NCI-H345 (cell line): ENCODE measurements at places on chromosomes 3 and 15.

- DNase-seq = no peak
These were observed 314.7 kb downstream of the MAGI1 start for GRCh38 chr3:65723985-65724384.

GRCh38 chr3:59526999-59527398 lies 477.2 kb upstream of the CFAP20DC start:
- no peak for DNase-seq

DNA sequence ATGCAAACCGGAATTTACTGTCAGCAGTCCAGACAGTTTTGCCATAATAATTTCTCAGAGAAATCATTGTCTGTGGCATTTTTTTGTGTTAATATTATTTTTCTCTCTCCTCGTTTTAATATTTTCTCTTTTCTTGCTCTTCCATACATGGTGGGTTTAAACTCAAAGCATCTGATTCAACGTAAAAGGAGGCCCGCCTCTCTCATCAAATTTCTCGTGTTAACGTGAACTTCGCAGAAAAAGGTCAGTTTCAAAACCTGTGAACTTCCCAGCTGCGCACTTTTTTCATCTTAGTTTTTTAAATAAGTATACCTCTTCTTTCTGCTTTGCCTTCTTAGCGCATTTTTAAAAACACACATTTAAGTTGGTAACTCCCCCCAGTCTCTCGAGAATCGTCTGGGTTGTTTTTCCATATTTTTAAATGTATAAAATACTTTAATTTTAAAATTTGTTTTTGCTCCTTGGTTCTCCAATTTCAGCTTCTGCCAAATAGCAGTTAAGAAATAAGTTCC lies 9.1 kb downstream of the SHOX2 start:
- DNase-seq = no peak

GRCh38 chr3:25046911-25047771 lies 380.9 kb upstream of the RARB start:
- no peak for DNase-seq

DNA sequence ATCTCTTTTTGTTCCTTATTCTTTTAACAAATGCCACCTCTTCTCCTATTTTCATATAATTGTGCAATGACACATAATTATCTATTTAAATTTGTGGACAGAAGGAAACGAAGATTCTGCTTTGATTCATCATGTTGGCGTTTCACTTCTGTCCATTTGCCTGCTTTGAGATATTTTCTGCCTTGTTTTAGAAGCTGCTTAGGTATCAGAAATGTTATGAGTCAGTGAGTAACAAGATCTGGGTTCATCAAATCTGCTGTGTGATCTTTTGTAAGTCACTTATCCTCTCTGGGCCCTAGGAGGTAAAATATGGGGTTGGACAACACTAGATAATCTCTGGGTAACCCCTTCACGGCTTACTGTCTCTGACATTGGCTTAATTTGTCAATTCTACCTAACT lies 7.3 kb upstream of the MINDY4B start:
- no peak for DNase-seq

DNA sequence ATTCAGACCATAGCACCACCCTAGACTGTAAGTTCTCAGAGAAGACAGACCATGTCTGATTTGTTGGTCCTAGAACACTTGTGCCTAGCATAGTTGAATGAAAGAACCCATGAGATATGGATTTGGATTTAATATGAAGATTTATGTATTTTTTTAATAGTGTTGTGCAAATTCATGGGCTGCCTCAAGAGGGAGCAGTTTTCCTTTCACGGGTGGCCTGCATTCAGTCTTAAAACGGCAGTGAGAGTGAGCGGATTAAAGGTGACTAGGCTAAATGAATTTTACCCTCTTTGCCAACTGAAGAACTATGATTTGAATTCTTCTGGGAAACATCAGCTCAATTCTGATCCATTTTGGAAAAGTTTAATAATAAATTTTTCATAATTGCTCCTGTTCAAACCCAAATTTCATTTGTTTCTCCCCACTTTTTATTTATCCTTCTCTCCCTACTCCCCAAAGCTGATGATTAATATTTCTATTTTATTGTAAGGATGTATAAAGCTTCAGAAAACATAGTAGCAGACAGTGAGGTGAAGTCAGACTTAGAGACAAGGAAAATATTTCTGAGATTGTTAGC lies 67.3 kb downstream of the MORC1 start:
- DNase-seq = no peak

- no peak for DNase-seq
These were observed 176.6 kb downstream of the KLF13 start for GRCh38 chr15:31503256-31503655.

DNA sequence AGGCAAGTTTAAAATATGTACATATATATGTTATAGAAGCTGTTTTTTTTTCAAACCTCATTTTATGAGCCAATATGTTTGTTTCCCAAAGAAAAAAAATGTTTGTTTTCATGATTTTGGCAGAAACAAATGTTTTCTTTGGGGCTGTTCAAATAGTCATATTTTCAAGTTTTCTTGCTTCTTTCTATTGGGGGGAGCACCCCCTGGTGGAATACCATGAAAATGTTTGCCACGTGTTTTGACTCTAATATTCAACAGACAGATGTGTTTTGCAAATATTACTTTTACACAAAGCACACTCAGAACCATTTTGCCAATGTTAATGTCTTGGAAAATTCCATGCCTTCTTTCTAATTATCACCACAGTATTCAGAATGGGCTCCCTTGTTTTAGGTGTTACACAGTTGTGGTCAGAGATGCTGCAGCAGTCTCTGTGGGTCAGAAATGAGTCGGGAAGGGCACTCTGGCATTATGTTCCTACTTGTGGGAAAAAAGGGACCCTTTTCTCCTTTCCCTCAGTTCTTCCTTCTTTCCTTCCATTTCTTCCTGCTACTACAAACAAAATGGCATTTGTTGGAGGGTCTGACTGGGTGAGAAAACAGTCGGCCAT lies 817.0 kb downstream of the TUSC7 start:
- DNase-seq = no peak

GRCh38 chr15:53671545-53671944 lies 87.9 kb downstream of the WDR72 start:
- DNase-seq = no peak

GRCh38 chr3:194351080-194351672 lies at the start of gene CPN2:
Gene CPN2, minus strand, starts transcription at chr3:194351328. Its CDS starts 8,626 bp downstream, at chr3:194342702.
- no peak for DNase-seq

DNA sequence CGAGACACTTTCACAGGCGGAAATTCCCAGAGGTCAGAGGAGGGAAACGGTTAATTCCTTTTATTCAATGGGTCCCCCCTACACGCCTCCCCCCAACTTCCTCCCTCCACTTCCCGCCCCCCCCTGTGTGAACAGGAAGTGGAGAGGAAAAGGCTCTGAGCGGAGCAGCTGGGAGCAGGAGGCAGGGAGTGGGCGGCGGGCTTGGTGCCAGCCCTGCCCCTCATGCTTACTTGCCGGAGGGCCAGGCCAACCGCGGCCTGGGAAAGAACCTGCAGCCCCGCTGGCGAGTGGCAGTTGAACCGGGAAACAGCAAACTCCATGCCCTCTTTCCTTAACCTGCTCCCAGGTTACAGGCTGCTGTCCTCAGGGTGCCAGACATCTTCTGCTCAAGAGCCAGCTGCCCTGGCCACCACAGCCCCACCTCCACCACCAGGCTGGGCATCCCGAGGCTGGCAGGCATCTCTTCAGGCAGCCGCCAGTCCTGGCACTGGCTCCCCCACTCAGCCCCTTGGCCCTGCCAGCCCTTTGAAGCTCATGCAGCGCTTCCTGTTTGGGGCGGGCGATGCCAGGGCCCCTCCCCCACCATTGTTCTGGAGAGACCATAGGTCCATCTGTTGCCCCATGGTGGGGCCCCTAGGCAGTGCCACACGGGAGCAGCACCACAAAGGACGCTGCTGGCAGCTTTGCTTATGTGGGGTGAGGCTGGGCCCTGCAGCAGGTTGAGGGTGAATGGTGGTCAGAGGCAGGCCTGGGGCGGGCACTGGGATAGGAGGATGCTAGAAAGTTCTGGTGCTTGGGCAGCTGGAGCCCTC lies 12.9 kb downstream of the VPS18 start:
- DNase-seq = peak; percentile 68

DNA sequence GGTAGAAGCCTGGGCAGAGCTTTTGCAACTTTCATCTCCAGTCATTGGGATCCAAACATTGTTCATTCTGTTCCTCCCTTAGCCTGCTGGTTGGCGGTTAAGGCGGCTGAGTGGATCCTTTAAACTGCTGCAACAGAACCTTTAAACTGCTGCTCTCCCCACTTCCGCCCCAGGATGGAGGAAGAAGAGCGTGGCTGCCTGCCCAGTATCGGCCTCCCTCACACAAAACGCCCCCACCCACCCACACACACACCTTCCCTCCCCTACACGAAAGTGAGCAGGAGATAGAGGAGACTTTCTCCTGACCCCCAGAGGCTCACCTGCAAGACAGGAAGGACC lies 460 bp upstream of the ZMAT3 start:
- DNase-seq = peak; percentile 44

DNA sequence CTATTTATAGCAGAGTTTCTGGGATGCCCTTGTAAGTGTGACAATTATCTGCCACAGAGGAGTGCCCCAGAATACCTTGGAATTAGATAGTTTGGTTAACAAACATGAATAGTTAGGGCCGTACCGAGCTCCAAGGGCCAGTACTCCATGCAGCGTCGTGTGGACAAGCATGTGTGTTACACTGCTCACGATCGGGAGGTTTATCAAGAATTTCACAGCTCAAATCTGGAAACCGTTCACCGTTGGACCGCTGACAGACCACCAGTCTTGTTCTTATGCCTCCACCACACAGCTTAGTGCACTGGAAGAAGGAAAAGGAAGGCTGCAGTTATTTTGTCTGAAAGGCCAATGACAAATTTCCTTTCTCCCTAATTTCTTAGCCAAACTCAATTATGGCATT lies 93.7 kb downstream of the ADAMTS9 start:
- no peak for DNase-seq

DNA sequence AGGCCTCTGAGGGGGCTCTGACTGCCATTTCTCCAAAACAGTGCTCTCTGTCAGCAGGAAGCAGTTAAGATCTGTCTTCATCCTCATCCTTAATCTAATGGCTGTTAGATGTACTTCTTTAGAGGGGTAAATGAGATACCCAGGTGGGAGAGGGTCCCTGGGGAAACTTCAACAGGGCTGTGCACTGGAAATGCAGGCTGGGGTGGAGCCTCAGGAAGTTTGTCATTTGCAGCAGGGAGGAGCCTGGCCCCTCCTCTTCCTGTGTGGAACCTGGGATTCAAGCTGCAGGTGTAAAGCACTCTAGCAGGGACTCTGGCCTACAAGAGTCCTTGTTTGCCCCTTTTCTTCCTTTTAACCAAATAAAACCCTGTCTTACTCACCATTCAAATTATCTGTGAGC lies 1173.6 kb downstream of the OTOL1 start:
- no peak for DNase-seq

DNA sequence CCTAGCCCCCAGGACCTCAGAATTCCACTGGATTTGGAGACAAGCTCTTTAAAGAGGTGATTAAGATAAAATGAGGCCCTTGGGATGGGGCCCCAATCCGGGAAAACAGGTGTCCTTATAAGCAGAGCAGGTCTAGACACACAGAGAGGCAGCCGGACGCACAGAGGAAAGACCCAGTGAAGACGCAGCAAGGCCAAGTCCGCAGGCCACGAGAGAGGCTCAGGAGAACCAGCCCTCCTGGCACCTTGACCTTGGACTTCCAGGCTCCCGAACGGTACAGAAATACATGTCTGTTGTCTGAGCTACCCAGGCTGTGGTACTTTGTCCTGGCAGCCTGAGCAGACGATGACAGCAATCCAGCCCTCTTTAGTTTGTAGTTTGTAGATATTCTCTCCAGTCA lies 324.5 kb downstream of the OCA2 start:
- no peak for DNase-seq

- DNase-seq = no peak
These were observed 43.4 kb upstream of the NLGN1 start for GRCh38 chr3:173354124-173354523.

DNA sequence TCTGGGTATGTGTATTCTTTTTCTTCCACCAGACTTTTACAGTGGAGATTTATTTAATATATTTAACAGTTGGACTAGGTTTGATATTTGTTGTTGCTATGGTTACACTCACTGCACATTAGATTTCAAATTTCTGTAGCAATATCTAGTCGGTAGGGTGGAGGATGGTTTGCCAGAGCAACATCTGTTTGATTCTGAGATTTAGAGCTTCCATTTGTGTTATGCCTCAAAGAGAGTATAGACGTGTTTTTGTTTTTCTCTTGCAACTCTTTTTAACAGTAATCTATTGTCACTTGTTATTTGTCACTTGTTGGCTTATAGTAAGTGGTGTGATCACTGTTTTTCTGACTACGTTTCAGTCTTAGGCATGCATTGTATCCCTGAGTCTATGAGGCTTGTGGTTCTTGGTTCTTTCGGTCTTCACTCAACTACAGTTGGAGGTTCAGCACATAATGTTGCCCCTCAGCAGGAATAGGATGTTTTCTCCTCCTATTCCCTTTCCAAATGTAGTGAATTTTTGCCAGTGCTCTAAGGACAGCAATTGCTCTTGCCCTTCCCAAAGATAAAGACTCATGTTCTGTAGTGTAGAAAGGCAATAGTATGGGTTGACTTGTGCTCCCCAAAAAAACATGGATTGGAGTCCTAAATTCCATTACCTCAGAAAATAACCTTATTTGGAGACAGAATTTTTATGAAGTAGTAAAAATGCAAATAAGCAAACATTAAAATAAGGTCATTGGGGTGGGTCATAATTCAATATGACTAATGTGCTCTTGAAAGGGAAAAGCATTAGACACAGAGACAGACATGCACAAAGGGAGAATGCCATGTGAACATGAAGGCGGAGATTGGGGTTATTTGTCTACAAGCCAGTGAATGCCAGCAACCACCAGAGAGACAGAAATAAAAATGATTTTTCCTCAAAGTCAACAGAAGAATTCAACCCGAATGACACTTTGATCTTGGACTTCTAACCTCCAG lies 692.1 kb downstream of the DIPK2A start:
- no peak for DNase-seq

- no peak for DNase-seq
These were observed 73.3 kb upstream of the ALCAM start for GRCh38 chr3:105293441-105293840.

DNA sequence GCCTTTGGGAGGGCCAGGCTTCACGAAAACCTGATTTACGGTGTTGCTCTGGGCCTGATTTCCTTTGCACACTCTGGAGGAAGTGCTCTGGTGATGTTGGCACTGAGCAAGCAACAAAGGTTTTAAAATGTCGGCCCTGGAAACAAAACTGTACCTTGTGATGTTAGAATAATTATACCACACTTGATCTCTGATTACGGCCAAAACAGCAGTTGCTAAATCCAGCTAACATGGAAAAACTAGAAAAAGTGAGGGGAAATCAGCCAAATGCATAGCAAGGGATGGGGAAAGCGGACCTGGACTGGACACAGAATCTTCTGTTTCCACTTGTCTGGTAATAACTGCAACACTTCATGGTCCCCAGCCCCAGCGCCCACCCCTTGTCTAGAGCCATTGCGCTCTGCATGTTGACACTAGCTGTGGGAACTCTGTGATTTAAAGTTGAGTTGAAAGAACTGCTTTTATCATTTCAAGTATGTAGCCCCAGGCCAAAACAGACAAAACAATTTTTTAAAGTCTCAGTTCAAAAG lies 120.1 kb downstream of the VGLL4 start:
- DNase-seq = peak; percentile 27
